Upper lobe of right lung (tissue), 1 donor: ENCODE measurements at places on chromosomes 1 and 21. TPM values are rescaled to one million over a fixed set of nuclear protein-coding genes. Genes with fewer than 3 reads are reported as not detected.

DNA sequence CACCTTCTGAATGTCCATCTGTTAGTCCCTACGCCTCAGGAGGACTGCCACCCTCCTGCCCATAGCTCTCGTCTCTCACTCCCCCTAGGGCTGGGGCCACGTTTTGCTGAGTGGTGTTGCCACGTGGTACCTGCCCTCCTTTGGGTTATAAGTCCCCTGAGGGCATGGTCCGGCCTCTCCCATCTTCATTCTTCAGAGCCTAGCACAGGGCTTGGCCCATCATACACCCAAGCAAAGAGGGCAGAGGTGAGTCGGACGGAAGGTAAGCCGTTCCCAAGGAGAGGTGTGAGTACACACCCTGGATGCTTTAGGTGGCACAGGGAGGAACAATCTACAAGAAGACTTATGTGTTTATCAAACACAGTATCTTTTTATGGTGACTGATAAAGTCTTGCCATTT lies 10.9 kb downstream of the PADI2 start:
- no peak for DNase-seq

DNA sequence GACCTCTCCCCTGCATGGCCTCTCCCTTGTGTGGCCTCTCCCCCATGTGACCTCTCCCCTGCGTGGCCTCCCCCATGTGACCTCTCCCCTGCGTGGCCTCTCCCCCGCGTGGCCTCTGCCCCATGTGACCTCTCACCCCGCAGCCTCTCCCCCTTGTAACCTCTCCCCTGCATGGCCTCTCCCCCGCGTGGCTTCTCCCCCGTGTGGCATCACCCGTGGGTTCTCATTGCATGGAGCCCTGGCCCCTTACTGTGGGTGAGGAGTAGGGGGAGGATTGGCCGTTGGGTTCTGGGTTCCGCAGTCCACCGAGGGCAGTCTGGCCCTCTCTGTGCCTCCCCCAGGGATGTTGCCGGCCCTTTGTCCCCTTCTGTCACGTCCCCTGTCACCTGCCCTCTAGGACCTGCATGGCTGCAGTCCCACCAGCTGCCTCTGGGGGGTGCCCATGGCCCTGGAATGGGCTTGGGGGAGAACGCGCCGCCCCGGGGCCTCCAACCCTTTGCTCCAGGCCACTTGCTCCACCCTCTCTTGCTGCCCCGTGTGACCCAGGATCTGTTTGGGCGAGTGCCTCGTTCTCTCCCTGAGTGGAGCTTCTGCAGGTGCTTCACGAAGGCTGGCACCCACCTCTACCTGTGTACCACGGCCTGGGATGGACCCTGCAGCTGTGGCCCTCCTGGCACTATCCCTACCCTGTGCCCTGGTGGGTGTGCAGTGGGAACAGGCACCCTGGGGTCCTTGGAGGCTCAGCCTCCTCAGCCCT lies 21.3 kb downstream of the RRP1 start:
- DNase-seq = peak; percentile 96

GRCh38 chr21:39265603-39266002 lies 47.8 kb downstream of the BRWD1 start:
- no peak for DNase-seq

Gene HES2
- total RNA-seq = 5.7 TPM

GRCh38 chr21:15667010-15667409 lies 62.8 kb upstream of the USP25 start:
- DNase-seq = no peak

- no peak for DNase-seq
Observed at GRCh38 chr1:192943108-192943507, 116.1 kb downstream of the UCHL5 start.

DNA sequence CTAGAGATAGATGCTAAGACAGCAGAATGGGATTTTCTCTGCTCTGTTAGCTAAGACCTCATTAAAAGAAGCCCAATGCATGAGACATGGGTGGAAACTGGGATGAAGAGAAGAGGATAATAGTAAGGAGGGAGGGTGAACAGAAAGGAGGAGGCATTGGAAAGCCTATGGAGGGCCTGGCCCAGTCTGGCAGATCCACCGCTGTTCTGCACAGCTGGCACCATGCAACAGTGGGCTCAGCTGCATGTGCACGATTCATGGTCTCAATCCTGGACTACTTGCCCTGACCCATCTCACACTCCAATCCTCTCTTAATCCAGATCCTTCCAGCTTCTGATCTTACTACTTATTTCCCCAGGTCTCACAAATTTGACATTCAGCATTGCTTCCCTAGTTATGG lies 2.2 kb downstream of the PHC2 start:
- no peak for DNase-seq

DNA sequence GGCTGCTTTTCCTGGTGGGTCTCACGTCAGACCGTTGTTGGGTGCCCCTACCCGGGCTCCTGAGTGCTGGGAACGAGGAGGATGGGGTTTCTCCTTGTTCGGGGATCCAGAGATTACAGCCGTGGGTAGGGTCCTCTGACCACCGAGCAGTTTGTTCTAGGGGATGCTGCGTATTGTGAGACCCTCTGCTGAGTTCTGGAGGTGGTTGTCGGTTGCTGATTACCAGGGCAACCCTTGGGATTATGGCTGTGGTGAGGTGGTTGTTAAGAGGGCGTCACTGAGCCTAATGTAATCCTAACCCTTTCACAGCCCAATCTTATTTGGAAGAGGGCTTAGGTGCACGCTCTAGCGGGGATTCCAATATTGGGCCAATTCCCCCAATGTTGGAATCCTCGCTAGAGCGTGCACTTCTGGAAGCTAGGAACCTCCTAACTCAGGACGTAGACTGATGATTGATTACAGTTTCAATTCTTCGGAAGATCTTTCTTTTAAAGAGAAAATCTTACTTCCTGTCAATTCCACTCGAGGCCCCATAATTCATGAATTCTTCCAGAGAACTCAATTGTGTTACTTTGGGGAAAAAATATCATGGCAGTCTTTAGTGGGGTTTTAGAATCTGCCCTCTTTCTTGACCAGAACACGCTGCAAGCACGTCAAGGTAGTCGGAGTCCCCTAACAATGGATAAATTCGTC lies 483 bp downstream of the TCEANC2 start:
- DNase-seq = no peak

DNA sequence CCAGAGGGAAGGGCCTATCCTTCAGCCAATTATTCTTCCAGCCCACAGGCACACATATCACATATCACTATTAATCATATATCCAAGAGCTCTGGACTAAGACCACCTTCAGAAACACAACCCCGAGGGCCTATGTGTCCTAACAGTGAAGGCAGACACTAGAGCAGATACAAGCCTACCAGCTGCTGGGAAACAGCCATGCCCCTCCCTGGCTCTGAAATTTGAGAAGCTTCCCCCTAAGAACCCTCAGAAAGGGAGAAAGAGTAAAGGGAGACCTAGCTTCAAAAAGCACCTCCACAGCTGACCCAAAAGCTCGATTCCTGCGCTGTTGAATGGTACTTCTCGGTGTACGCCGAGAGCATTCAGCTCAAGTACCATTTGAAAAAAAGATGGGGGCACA lies 17.4 kb downstream of the CNN3 start:
- no peak for DNase-seq

Gene TDRD5
- total RNA-seq = 0.17 TPM

Gene APCS
- not detected for total RNA-seq

GRCh38 chr1:12592496-12592895 lies 25.5 kb downstream of the DHRS3 start:
- DNase-seq = no peak

Gene PEX14
- 25.8 TPM for total RNA-seq

- peak; percentile 82 for DNase-seq
Observed at GRCh38 chr1:111739925-111740765, 950 bp upstream of the INKA2 start.

DNA sequence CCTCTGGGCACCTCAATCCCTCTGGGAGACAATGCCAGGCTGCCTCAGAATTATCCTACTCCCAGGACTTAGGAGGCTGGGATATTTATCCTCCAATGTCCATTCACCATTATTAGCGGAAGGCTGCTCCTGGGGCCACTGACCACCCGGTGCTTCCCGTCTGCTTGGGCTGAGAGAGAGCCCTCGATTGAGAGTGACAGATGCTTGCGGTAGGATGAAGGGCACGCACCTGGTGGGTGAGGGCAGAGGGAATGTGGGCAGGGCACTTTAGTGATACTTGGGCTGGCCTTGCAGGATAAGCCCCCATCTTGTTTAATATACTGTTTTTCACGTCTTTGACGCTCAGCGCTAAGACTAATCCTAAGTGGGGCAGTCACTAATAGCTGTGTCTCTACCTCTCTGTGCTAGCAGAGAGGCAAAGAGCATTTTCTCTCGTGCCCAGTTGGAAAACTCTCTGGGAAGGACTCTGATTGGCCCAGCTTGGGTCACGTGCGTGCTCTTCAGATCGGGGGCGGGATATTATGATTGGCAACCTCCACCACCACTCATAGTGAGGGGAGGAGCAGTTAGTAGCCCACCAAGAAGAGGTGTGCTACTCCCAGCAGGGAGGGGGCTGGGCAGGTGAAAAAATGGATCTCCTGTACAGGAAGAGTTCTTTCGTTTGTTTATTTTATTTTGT lies 10.6 kb upstream of the PARS2 start:
- no peak for DNase-seq

GRCh38 chr1:30318413-30318812 lies 405.0 kb downstream of the MATN1 start:
- DNase-seq = no peak

Gene WNT3A
- total RNA-seq = 10.1 TPM

GRCh38 chr1:67053535-67053784 lies 488 bp downstream of the SLC35D1 start:
- DNase-seq = peak; percentile 80

DNA sequence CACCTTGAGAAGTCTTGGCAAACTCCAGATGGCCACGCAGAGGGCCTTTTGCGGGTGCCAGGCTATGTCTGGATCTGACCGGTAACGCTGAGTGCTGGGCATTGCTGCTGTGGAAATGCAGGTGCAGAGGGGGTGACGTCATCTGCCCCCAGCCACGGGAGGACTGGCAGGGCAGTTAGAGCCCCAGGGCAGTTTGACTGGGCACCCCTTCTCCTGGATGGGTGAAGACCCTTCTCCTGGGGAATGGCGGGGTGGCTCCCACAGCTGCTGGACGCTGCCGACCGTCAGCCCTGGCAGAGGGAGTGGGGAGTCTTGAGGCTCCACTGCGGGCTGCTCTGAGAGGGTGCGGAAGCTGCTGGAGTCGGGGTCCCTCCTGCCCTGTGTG lies 12.6 kb upstream of the EDN2 start:
- DNase-seq = no peak

DNA sequence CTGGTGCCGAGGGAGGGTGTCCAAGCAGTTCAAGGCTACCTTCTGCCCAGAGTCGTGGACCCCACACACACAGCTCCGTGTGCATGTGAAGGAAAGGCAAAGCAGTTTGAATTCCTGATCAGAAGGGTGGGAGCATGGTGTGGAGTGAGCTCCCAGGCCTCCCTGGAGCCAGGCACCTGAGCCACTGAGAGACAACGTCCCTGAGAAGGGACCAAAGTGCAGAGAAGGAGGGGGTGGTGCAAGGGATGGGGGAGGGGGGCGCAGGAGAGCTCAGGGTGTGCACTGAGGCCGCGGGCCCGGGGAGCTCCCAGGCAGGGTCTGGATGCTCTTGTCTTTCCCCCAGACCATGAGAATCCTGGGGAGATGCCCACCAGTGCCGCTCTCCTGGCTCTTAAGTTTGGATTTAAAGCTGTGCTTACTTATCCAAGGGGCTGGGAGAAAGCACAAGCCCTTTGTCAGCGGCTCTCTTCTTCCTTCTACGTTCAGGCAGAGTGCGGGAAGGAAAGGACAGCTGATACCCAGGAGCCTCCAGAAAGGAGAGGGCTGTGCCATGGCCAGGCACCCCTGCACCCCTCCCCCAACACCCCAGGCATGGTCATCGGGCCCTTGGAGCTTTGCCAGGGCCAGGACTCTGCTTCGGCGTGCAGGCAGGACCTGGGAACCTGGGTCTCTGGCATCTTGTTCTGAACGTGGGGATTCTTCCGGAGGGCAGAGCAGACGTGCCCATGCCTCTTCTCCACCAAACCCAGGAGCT lies 24.1 kb downstream of the ACTA1 start:
- no peak for DNase-seq

GRCh38 chr1:13775916-13776315 lies 75.9 kb downstream of the PRDM2 start:
- DNase-seq = no peak

- DNase-seq = peak; percentile 80
Observed at GRCh38 chr1:225767634-225768540, 9.7 kb upstream of the SRP9 start.

- DNase-seq = no peak
Observed at GRCh38 chr1:60088620-60089155, 15.1 kb upstream of the C1orf87 start.

DNA sequence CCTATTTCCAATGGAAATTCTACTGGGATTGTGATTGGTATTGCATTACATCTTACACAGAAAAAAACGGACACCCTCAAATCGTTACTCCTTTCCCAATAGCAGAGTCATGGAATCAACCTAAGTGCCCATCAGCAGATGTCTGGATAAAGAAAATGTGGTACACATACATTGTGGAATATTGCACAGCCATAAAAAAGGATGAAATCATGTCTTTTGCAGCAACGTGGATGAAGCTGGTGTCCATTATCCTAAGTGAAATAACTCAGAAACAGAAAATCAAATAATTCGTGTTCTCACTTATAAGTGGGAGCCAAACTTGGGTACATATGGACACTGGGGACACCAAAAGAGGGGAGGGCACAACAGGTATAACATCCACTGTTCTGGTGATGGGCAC lies 14.3 kb downstream of the HMGN1 start:
- no peak for DNase-seq

- peak; percentile 73 for DNase-seq
Observed at GRCh38 chr1:206506405-206507283, 687 bp upstream of the RASSF5 start.

DNA sequence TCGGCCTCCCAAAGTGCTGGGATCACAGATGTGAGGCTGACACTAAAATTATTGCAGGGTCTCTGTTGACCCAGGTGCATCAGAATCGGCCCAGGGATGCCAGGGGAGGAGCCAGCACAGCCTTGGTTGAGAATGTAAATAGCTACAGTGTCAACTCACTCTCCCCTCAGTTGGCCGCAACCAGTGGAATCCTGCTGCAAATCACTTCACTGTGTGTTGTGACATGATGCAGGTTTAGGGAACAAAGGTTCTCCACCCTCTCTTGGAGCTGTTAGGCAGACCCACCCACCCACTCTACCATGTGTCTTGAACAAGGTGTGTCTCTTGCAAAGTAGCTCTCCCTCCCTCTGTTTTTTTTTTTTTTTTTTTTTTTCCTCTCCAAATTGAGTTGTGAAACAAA lies 60.5 kb upstream of the SOD1 start:
- no peak for DNase-seq

Gene ANGPTL3
- total RNA-seq = not detected

GRCh38 chr1:59291561-59291960 lies 5.3 kb upstream of the FGGY start:
- DNase-seq = no peak
